Bronchial epithelial cell (primary cell): ENCODE measurements at places on chromosomes 3 and 15.

- peak; percentile 56 for DNase-seq
Measured at GRCh38 chr3:142993958-142994442, 7.4 kb upstream of the U2SURP start.

DNA sequence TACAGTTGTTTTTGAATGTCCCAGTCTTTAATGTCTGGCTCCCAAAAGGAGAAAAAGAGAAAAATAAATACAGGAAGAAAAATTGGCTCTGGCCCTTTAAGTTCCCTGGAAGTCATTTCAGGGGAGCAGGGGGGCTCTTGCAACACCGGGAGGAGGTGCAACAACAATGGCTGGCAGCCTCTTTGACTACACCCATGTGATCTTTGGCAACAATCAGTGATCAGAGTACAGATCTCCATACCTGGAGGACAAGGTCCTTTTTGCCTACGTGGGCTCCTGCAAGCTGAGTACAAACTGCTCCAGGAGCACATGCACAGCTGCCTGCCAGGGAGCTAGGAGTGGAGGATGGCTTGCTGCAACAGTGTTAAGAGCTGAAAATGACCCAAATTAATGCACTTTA is 63.9 kb downstream of the GLCE start:
- DNase-seq, result no peak

DNA sequence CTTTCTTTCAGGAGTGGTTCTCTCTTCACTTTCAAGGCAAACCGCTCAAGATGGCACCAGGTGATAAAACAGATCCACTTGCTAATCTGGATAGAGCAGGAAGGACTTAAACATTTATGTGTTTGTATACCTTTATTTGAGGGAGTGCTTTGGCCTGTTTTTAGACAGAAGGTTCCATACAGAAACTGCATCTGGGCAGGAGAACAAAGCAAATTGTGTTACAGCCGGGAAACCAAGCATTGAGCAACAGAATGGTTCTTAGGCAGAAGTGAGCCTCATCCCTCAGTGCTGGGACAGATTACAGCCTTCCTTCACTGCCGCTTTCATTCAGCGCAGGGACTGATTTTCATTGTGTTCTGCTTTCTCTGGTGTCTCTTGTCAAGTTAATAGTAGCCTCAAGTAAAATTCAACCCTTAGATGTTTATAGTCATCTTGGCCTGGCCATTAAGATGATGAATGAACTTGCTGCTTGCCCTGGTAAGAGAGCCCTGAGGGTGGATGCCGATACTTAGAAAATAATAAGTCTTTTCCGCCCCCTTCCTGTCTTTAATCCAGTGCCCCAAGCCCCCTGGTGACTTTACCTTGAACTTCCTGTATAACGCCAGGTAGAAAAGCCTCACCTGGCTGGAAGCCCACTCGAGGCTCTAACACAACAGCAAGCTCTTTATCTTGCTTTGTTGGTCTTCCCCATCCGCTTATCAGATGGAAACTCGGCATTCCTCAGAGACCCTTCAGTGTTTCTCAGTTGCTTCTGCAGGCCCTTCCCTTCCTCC is 168.0 kb upstream of the CTDSPL start:
- DNase-seq, result no peak

GRCh38 chr3:187960820-187961219 is 193.1 kb upstream of the LPP start:
- no peak for DNase-seq

DNA sequence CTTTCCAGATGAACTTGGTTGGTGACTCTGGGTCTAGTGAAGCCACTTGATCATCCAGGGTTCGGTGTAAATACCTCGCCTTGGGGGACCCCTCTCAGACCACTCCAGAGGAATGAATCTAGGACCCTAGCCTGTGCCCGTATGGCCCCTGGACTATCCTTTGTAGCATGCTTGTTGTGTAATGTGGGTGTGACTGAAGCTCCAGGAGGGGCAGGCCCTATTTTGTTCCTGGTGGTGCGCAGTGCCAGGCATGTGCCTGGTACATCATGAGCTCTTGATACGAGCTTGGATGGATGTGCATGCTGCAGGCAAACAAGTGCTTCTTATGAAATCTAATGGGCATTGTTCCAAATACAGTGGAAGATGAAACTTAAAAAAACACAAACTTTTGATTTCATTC is 82.8 kb downstream of the EBLN2 start:
- no peak for DNase-seq

DNA sequence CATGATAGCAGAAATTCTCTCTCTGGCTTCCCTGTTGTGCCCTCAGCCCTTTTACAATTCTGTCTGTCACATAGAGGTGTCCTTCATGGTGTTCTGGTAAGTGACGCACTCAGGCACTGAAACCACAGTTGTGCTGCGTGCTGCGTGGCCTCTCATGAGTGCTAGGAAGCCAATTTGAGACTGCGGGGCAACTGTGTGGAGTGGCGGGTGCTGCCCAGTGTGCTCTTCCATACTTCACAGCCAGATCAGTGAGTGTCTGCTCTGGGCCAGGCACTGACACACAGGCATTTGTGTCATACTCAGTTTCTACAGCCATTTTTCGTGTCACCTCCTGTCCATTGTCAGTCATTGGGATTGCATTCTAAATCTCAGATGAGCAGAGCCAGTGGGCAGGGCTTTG is 133.1 kb upstream of the PLXNA1 start:
- no peak for DNase-seq

DNA sequence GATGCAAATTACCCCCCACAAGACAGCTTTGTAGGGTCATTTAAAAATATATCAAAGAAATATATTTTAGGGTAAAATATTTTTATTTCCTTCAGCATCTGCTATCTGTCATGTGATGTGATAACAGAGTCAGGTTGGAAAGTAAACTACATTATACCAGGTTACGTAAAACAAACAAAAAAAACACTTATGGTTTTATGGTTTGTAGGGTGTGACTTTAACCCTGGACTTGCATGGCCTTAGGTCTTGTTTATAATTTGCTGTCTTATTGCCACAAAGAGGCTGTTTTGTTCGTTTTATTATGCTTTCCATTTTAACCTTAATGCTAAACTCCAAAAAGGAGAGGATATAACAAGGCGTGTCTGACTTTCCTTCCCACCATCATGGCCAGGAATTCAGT is 244.5 kb upstream of the MME start:
- DNase-seq, result no peak
